Dermis microvascular lymphatic vessel endothelial cell (primary cell): ENCODE measurements at places on chromosomes 1 and 21. TPM values are rescaled to one million over a fixed set of nuclear protein-coding genes. Genes with fewer than 3 reads are reported as not detected.

DNA sequence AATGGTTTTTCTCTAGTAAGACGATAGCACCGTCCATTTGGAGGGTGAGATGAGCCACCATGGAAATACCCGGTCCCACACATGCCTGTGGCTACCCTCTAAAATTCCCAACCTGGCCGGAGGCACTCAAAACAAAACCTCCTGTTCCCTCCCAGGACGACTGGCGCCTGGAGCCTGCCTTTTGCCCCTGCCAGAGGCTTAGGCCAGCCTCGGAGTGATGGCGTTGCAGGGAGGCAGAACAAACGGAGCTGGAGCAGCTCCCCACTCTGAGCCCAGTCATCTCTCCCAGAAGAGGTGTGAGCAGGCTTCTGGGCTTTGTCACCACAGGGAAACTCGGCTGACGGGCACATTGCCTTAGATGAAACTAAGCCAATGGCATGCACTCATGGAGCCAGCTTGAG is 213.7 kb upstream of the HOOK1 start:
- no peak for DNase-seq

GRCh38 chr1:71351438-71351837 is 270.6 kb upstream of the ZRANB2 start:
- no peak for DNase-seq

The OR2T34 gene
- total RNA-seq: not detected in 2 replicates

The CD1E gene
- total RNA-seq: not detected in 2 replicates

GRCh38 chr1:22297999-22298398 is 153.7 kb upstream of the ZBTB40 start:
- no peak for DNase-seq

DNA sequence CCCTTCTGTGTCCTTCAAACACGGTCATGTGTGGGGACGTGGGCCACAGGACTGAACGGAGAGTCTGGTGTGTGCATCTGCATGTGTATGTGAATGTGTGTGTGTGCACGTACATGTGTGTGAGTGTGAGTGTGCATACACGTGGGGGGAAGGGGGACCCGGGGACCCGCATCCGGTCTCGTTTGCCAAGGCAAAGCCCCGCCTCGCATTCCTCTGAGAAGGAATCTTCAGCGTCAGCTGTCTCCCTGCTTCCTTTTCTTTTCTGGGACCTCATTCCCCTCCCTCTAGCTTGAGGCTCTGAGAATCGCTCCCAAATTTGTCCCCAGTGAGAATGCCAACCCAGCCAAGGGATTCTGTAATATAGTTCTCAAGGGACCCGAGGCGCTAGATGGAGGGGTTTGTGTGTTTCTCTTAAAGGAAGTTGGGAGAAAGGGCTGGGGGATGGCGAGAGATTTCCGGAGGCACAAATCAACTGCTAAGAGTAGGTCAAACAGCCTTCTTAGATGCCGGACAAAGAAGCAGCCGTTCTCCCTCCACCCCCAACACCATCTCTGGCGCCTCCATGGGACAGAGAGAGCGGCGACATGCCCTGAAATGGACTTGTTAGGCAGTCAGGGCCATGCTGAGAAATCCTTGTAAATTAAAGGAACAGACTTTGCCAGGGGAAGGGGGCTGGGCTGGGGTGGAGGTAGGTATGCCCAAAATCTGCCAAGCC is 6.6 kb downstream of the IFFO2 start:
- DNase-seq: peak; percentile 66

GRCh38 chr1:59143811-59144210 is 153.1 kb upstream of the FGGY start:
- peak; percentile 61 for DNase-seq

DNA sequence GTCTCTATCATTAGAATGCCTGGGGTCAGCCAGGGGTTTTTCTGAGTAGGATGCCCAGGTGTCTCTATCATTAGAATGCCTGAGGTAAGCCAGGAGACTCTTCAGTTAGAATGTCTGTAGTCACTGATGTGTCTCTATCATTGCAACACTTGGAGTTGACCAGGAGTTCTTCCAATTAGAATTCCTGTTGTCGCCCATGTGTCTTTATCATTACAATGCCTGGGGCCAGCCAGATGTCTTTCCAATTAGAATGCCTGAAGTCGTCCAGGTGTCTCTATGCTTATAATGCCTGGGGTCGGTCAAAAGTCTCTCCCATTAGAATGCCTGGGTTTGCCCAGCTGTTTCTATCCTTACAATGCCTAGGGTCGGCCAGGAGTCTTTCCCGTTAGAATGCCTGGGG is 55.8 kb downstream of the RNF187 start:
- DNase-seq: no peak

GRCh38 chr1:1216770-1217620 is 3.0 kb upstream of the TNFRSF4 start:
- DNase-seq: no peak

- DNase-seq: no peak
Observed at GRCh38 chr1:157151073-157151472, 12.9 kb upstream of the ETV3 start.

The FMOD gene
- 3.6 and 63.0 TPM in 2 replicates for total RNA-seq

DNA sequence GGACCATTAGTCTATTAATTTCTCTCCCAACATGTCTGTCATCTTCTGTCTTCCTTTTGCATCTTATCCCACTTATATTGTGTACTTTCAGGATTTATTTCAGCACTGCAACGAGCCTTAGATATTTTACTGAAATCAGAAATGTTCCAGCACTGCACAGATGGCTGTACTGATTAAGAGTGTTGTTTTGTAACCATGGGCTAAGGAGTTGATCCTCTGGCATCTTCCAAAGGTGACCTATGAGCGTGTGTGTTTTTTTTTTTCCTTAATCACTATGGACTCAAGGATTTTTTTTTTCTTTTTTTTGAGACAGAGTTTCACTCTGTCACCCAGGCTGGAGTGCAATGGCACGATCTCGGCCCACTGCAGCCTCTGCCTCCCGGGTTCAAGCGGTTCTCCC is 7.1 kb upstream of the DDX59 start:
- DNase-seq: no peak

DNA sequence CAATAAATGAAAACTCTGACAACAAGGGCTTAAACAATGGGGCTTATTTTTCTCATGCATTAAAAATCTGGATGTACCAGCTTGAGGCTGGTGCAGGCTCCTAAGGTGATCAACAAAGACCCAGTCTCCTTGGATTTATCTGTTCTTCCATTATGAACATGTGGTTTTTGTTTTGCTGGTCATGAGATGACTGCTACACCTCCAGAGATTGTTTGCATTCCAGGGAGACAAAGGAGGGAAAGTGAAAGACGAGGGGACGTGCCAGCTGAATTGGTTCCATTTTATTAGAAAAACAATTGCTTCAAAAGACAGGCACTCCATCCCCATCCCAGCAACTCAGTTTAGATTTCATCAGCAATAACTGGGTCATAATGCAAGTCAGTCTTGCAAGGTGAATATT is 90.9 kb upstream of the KCNK1 start:
- no peak for DNase-seq

DNA sequence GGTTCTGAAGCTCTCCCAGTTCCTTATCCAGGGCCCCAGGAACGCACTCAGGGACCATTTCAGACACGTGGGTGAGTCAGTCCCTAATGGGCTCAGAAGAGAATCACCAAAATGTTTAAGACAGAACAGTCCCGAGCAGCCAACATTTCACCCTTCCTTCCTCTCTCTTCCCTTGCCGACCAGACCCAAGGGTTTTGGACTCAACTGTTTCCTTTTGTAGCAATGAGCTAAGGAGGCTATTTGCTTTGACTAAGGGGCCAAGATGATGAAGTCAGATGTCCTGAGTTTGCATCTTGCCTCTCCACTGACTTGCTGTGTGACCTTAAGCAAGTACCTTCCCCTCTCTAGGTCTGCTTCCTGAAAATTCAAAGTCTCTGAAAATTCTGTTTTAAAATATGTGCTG is 472.3 kb upstream of the VAMP3 start:
- no peak for DNase-seq

The SNIP1 gene
- total RNA-seq: 10.1 and 16.2 TPM in 2 replicates

The NUF2 gene
- 4.2 and 11.8 TPM in 2 replicates for total RNA-seq

The PPM1J gene
- 0.64 and 0.76 TPM in 2 replicates for total RNA-seq

The FNDC10 gene
- 0.39 and 1.3 TPM in 2 replicates for total RNA-seq

GRCh38 chr1:6352138-6352563 is 41.4 kb downstream of the ACOT7 start:
- no peak for DNase-seq

The PGM1 gene
- total RNA-seq: 43.1 and 66.1 TPM in 2 replicates

The ADARB1 gene
- total RNA-seq: 15.9 and 23.9 TPM in 2 replicates

The LCE6A gene
- not detected in 2 replicates for total RNA-seq
